ENCODE measurements at places on chromosomes 5 and 9.

DNA sequence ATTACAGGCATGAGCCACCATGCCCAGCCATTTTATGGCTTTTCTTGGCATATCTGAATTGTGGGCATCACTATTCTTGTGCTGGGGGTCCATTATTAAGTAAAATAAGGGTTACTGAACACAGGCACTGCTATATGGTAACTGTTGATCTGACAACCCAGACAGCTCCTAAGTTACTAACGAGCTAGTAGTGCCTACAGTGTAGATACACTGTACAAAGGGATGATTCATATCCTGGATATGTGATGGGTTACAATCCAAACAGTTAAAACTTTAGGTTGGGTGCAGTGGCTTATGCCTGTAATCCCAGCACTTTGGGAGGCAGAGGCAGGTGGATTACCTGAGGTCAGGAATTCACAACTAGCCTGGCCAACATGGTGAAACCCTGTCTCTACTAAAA lies 4.3 kb downstream of the CD14 start:
- DNase-seq = no peak

- DNase-seq = no peak
Observed at GRCh38 chr9:109276469-109277440, 44.1 kb downstream of the EPB41L4B start.

- DNase-seq = no peak
Observed at GRCh38 chr5:141182248-141182647, at the start of gene PCDHB16. Gene PCDHB16, plus strand, starts transcription at chr5:141182387. Its CDS starts 173 bp downstream, at chr5:141182560.

DNA sequence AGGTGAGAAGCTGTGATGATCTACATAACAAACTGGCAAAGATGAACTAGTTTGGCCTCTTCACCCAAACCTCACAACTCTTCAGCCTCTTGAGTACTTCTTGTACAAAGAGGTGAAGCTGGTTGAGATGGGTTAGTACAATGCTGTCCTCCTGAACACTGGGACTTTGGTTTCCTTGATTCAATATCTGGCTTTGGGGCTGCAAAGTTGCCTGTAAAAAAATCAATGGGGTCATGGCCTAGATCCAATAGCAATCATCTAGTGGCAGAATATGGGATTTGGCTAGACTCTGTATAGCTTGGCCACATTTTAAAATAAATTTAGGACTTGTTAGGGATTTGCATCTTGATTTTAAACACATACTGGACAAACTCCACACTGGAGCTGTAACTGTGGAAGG lies 179.1 kb downstream of the ADAMTS12 start:
- no peak for DNase-seq

GRCh38 chr5:59790376-59790775 lies 103.2 kb downstream of the PDE4D start:
- no peak for DNase-seq

DNA sequence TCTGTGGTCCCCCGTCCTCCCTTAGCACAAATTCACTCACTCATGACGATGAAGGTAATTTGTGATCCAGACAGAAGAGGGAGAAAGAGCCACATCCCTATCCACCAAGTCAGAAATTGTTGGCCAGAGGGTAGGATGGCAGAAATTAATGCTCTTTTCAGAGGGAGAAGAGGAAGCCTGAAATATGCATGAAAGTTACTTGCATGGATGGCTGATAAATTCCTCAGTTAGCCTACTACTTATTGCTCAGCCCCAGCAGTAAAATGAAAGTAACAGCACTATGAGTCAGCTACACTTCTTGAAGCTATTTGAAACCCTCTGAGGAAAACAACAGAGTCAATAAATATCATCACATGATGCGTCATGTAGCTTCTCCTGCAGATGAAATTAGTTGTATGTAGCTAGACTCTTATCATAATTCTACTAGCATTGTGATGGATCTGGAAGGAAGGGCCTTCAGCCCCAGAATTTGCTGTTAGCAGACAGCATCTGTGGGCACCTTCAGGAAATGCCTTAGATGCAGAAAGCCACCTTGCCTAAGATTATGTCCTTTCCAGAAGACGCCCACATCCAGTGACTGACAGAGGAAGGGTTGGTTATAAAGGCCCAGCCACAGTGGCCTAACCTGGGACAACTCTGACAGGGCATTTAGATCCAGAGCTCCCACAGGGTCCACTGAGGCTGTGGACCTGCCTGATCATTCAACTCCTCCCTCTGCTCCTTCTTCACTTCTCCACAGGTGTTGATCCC lies 81.2 kb upstream of the CCDC112 start:
- no peak for DNase-seq

Measured in activated T-cell treated with anti-CD3 and anti-CD28 coated beads, Interleukin-2, amount 50 U/mL, for 48 hours (primary cell).